HEK293T (cell line): ENCODE measurements at places on chromosomes 3 and 15.

GRCh38 chr15:41881550-41881919 lies 12.3 kb downstream of the SPTBN5 start:
- no peak for DNase-seq

- no peak for DNase-seq
Measured at GRCh38 chr15:67137951-67138848, 72.8 kb downstream of the SMAD3 start.

DNA sequence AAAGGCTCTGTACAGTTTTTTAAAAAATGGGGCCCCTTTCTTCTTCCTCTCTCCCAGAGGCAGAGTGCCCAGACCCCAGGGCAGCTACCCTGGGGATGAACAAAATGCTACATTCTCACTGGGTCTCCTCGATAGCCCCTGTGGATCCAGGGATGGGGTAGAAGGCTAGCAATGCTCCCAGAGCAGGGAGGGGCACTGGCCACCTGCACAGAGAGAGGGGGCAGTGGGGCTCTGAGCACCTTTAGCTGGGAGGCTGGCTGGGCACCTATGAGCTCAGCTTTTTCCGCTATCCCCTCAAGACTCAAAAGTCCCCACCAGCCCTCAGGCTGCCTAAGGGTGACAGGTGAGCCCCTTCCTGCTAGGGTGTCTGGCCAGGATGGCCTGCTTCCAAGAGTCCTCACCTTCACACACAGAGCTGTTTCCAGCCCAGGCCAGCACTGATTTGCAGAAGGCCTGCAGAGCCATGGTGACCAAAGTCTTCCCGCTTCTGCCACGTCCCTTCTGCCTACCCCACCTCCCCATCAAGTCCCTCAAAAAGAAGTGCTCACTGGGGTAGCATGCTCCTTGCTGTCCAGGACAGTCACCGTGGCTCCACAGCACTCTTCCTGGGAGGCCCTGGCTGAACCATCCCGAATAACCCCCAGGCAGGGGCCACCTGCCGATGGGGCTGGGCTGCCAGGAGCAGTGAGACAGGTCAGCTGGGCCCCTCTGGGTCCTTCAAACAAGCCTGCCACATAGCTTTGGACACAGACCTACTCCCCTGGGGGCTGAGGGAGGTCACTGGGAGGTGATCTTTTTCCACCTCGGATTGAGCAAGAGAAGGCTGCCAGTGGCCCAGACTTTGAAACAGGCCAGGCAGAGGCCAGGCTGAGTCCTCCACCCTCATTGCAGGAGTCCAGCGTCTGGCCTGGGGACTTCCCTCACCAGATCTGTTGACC lies 20.4 kb downstream of the BMF start:
- DNase-seq: no peak

DNA sequence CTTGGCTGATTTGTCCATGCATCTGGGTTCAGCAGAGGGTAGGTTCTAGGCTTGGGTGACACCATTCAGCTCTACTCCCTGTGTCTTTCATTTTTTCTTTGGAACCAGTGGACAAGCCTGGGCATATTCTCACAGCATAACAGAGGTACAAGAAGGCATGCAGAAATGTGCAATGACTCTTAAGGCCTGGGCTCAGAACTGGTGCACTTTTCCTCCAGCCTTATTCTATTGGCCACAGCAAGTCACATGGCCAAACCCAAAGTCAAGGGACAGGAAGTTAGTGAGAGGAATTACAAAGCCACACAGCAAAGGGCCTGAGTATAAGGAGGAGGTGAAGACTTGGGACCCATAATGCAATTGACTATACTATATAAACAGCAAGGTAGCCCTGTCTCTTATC lies 200.9 kb upstream of the CTDSPL start:
- DNase-seq: no peak

DNA sequence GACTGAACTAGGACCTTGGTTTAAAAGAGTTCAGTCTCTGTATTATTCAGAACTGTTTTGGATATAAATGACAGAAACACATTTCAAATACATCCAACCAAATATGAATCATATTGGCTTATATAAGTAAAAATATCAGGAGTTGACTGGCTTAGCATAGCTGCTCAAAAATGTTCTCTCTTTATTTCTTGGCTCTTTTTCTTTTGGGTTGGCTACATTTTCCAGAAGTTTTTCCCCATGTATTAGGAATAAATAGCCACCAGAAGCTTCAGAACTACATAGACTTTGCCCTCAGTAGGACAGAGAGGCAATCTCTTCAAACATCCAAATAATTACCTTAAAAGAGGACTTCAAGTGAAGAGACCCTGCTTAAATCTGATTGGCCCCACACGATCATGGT lies 32.7 kb downstream of the KCNMB2 start:
- no peak for DNase-seq

- no peak for DNase-seq
Measured at GRCh38 chr3:29083676-29084075, 197.2 kb upstream of the RBMS3 start.

- no peak for DNase-seq
Measured at GRCh38 chr3:14386254-14386653, 16.2 kb upstream of the SLC6A6 start.

GRCh38 chr3:23527326-23527725 lies 278.4 kb upstream of the UBE2E1 start:
- DNase-seq: no peak

GRCh38 chr3:174614036-174614435 lies 245.1 kb upstream of the NAALADL2 start:
- no peak for DNase-seq

GRCh38 chr15:98025237-98025636 lies 64.7 kb downstream of the ARRDC4 start:
- no peak for DNase-seq
